Neural cell (in vitro differentiated cells): ENCODE measurements at places on chromosomes 6 and 20. TPM values are rescaled to one million over a fixed set of nuclear protein-coding genes. Genes with fewer than 3 reads are reported as not detected.

Gene DOK5
- polyA plus RNA-seq: 4.6 and 5.6 TPM in 2 replicates

Gene PTPRK
- polyA plus RNA-seq: 10.4 and 14.9 TPM in 2 replicates

Gene SIRPG
- polyA plus RNA-seq: not detected in 2 replicates

Gene CD83
- polyA plus RNA-seq: 15.8 and 17.0 TPM in 2 replicates

Gene SPTLC3
- not detected in 2 replicates for polyA plus RNA-seq

Gene RNASET2
- 68.3 and 73.9 TPM in 2 replicates for polyA plus RNA-seq

Gene SLC52A3
- not detected in 2 replicates for polyA plus RNA-seq
